ENCODE measurements at places on chromosomes 5 and 9.

- DNase-seq, result no peak
These were observed 19.9 kb downstream of the GOLM1 start for GRCh38 chr9:86079421-86079831.

DNA sequence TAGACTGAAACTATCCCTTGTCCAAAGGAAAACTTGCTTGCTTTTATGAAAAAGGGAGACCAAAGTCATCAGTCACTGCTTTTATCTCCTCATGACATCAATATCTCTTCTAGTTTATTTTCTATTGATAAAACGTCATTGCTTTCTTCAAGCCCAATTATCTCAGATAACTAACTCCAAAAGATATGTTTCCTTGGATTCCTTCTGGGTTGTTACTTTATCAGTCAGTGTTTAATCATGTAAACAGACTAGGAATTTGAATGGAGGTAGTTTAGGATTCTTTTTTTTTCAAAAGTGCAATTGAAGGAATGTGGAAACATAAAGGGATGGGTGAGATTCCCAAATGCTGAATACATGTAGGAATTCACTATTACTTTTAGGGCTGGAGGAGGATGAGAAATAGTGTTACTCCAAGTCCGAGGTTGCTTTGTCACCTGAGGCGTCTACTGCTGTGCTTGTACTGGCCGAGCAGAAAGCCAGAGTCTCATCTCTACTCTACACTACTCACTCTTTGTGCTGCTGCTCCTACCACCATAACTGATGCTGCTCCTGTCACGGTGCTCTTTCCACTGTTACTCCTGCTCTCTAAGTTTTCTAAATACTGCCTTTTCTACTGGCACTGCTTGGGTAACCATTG, 1697.1 kb upstream of the NUDT12 start:
- DNase-seq, result no peak

DNA sequence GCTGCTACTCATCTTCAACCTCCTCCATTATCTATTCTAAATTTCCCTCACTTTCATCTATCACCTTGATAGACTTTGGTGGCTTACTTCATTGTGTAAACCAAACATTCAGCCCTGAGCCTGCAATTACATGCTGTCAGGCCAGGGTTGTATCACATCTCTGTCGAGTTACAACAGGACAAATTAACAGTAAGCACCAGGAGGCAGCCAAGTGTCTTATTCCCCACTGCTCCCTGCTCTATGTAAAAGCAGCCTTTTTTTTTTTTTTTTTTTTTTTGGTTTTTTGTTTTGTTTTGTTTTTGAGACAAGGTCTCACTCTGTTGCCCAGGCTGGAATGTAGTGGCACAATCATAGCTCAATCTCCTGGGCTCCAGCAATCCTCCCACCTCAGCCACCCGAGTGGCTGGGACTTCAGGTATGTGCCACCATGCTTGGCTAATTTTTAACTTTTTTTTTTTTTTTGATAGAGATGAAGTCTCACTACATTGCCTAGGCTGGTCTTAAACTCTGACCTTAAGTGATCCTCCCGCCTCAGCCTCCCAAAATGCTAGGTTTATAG, 15.2 kb upstream of the ZCCHC9 start:
- DNase-seq, result no peak

DNA sequence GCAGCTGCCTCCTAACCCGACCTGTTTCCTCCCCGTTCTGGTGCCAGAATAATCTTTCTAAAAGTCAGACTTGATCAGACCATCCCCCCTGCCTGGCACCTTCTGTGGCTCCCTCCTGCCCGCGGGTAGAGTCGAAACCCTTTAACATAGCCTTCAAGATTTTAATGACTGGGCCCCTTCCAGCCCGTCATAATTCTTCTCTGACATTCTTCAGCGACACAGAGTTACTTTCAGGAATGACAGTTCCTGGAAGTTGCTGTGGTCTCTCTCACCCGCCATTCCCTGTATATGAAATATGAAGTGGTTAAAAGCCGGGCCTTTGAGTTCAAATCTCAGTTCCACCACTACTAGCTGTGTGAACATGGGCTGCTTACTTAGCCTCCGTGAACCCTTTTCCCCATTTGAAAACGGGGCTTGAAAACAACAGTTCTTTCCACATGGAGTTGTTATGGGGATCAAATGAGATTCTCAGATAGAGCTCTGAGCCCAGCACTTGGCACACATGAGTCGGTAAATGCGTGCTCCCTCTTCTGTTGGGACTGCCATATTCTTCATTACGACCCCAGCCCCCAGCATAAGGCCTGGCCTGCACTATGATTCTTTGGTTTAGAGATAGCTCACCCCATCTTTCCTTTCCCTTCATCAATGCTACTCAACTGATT, 737 bp downstream of the NANS start:
- no peak for DNase-seq

- no peak for DNase-seq
These were observed 28.8 kb downstream of the ADAMTSL2 start for GRCh38 chr9:133563291-133563796.

GRCh38 chr5:98179791-98180755, 593.4 kb upstream of the RGMB start:
- DNase-seq, result no peak

DNA sequence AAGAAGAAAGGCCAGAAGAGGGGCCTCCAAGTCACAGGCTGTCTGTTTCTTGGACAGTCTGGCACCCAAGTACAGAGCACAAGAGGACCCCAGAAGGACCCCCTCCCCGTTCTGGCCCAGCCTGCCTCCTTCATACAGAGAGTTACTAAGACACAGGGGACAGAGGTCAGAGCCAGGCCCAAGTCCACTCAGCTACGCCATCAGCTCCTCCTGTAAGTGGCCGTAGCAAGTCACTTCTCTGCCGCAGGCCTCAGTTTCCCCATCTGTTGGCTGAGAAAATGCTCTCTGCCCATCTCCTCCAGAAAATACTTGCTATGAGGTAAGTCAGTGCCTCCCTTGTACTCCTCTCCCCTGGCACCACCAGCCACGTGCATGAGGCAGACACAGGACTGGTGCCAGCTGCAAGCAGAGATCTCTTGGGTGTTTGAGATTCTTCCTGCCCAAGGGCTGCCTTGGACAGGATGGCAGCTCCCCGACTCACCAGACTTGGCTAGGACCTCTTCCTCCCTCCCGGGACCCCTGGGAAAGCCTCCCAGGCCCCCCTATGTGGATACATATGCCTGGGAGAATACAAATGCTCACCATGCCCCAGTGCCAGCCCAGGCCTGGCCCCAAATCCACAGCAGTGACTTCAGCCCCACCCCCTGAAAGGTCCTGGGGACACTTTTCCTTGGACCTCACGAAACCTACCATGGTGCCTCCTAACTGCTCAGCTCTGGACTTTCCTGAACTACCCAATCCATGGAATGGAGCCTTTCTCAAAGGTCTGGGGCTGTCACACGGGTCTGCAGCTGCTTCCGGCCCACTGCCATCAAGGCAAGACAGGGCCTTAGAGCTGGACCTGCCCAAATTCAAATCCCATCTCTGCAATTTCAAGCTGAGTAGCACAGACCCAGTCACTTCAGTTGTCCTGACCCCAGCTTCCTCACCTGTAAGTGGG, 5.1 kb downstream of the EEIG1 start:
- DNase-seq, result peak; percentile 57

DNA sequence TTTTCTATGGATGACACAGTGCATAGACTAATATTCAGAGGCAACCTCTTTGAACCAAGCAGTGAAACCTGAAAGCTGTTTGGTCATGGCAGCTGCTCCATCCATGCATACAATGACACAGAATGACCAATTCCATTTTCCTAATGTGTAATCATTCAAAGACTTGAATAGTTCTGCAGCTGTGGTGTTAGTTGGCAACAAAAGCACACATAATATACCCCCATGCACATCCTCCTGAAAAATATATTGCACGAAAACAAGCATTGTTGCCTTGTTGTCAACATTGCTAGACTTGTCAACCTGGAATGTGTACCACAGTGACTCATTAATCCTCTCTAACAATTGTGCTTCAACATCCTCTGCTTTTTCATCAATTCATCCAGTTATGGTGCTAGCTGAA, 71.0 kb upstream of the SEMA6A start:
- DNase-seq, result no peak

- DNase-seq, result no peak
These were observed 124.3 kb upstream of the ICE1 start for GRCh38 chr5:5298068-5298633.

- no peak for DNase-seq
These were observed 9.2 kb downstream of the STC2 start for GRCh38 chr5:173318881-173319620.

- no peak for DNase-seq
These were observed 433.1 kb downstream of the CHSY3 start for GRCh38 chr5:130337179-130337888.

- DNase-seq, result no peak
These were observed 9.6 kb downstream of the RNF145 start for GRCh38 chr5:159199780-159200179.

DNA sequence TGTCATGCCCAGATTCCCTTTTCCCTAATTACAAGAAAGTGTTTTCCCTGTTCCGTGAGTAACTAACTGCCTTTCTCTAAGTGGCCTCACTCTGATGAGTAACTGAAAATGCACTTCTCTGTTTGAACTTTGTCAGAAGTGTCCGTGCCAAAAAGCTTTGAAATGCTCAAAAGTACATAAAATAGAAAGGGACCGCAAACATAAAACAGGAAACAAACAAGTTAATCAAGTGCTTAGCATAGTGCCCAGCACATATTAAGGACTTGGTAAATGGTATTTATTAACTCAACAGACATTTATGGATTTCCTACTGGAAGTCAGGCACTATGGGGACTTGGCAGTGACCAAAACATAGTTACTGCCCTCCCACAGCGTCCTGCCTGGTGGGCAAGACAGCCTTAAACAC, 22.3 kb downstream of the AQP3 start:
- no peak for DNase-seq

- DNase-seq, result no peak
These were observed 55.7 kb upstream of the TBC1D9B start for GRCh38 chr5:179963375-179963774.

GRCh38 chr5:119218830-119219782, 136.7 kb upstream of the TNFAIP8 start:
- no peak for DNase-seq

GRCh38 chr9:132842124-132843044, 35.7 kb downstream of the AK8 start:
- no peak for DNase-seq

DNA sequence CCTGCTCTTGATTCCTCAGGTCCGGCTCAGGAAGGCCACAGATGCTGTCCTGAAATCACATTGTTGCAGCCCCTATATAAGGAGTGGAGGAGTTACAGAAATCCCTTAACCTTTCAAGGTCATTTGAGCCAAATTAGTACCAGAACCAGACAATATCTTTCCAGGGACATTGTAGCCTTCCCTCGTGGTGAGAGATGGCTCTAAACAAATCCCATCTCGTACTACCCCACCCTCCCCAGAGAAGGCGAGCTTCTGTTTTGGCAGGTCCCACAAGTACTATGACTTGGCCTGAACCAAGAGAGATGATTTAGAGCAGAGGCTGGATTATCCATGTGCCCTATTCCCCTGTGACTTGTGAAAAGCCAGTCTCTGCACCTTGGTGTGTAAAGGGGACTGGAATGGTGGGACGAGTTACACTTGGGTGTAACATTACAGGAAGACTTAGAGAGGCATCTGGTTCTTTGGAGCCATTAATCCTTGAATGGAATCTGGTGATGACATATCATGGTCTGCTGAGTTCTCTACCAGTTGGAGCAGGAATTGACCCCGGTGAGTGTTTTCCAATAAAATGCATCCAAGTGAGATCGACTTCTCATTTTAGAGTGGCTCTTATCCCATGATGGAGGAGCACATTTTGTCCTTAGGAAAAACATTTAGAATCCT, at the start of gene FAM240B:
TSS of gene FAM240B (minus strand) at position 51 of the 663 bp plus-strand sequence. CDS start 16,134 bp downstream, outside the sequence.
- DNase-seq, result no peak

GRCh38 chr9:124593651-124594058, 86.5 kb upstream of the NR5A1 start:
- DNase-seq, result no peak

DNA sequence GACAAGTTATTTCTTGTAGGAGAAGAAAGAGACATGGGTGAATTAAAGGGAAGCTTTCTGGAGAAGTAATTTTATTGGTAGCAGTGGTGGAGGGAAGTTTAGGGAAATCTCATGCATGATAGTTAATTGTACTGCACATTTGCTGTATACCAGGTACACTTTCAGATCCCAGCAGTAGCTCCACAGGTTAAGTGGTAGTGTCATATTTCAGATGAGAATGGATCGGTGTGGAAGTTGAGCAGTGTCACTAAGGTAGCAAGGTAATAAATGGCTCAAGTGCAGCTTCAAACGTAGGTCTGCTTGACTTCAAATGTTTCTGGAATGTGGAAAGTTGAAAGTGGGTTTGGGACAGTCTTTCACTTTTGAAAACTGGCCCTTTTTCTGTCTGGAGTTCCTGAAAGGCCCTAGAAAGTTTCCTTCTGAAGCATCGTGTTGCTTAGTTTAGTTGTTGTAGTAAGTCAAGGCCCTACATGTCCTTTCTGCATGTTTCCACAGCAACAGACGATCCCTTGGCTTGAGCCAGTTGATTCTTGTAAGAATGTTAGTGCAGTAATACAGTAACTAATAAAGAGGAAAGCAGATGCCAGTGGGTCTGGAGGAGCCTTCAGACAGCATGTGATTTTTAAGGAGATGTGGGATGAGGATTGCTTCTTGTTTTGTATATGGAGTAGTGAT, 3.7 kb downstream of the CLTA start:
- DNase-seq, result no peak

DNA sequence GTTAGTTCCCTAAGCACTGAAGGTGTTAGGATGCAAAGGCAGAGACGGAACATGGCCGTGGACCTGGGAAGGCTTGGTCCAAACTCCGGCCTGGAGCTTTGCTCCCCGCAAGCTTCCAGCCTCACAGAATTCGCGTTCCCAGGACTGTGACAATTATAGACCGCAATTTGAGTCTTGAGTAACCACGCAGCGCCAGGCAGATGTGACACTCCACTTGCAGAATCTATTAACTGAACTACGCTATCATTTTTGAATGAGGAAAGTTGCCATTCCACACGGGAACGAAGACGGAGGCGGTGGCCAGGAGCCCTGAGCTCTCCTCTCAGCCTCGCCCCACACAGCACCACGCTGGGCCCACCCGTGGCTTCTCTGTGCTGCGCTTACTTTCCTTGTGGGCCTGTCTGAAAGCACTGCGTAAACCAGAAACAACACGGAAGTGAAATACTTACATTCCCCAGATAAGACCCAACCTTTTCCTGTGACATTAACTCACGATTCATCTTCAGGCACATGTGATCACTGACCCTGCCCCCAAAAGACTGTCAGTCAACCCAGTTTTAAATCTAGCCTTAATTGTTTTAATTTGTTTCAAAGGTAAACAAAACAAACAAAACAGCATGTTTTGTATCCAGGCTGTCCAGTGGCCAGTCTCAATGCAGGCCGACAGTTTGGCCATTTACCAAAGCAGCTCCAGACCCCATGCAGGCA, 16.1 kb upstream of the COL5A1 start:
- DNase-seq, result no peak

- no peak for DNase-seq
These were observed 94.7 kb upstream of the ZNF366 start for GRCh38 chr5:72601861-72602260.

- DNase-seq, result no peak
These were observed 159.9 kb downstream of the MLLT3 start for GRCh38 chr9:20462410-20462809.

- no peak for DNase-seq
These were observed 29.2 kb downstream of the UGCG start for GRCh38 chr9:111925784-111926183.
